NCI-H1417 (cell line): ENCODE measurements at places on chromosomes 2 and 18.

DNA sequence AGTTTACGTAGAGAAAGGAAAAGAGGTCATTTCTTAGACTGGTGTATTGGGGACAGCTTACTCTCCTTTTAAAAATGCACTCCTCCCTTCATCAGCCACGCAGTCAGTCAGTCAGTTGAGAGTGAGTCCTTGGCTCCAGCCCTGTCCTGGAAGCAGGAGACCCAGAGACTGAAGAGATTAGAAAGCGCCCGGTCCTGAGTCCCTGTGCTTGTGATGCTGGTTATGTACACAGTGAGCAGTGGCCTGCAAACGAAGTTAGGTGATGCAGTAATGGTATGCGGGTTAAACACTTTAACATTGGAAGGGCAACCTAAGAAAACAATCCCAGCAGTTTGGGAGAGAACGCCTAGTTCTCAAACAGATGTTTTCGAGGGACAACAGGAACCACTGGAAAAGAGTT lies 6.3 kb upstream of the ASB1 start:
- DNase-seq, result no peak

DNA sequence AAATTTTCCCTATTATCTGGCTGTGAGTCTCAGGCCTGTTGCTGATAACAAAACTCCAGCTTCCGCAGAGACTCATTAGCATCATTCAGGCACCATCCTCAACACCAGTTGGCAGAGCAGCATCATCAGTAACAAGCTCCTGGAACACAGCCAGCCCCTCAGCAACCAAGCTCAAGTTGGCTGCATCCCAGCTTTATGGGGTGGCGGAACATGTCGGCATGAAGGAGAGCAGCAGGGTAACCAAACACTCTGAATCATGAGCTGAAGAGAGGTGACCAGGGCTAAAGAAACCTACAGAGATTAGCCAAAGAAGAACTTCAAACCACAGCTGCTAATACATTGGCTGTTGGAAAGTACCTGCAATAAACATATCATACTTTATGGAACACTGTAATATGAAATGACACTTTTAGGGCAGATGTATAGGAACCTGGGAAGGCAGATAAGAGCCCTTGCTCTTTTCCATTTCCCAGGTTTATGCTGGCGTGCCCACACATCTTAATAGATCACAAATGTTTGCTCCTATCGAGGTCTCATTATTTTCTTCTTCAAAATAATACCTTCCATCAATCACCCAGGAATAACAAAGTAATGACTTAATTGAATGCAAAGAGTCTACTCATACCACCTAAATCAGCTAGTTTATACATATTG lies 63.8 kb downstream of the PDE11A start:
- peak; percentile 52 for DNase-seq

GRCh38 chr18:11784674-11785304 lies 66.4 kb upstream of the CHMP1B start:
- DNase-seq, result no peak

GRCh38 chr18:39846265-39846664 lies 2108.8 kb upstream of the PIK3C3 start:
- DNase-seq, result no peak

GRCh38 chr2:219175928-219176817 lies 552 bp downstream of the CNPPD1 start:
- DNase-seq, result no peak

DNA sequence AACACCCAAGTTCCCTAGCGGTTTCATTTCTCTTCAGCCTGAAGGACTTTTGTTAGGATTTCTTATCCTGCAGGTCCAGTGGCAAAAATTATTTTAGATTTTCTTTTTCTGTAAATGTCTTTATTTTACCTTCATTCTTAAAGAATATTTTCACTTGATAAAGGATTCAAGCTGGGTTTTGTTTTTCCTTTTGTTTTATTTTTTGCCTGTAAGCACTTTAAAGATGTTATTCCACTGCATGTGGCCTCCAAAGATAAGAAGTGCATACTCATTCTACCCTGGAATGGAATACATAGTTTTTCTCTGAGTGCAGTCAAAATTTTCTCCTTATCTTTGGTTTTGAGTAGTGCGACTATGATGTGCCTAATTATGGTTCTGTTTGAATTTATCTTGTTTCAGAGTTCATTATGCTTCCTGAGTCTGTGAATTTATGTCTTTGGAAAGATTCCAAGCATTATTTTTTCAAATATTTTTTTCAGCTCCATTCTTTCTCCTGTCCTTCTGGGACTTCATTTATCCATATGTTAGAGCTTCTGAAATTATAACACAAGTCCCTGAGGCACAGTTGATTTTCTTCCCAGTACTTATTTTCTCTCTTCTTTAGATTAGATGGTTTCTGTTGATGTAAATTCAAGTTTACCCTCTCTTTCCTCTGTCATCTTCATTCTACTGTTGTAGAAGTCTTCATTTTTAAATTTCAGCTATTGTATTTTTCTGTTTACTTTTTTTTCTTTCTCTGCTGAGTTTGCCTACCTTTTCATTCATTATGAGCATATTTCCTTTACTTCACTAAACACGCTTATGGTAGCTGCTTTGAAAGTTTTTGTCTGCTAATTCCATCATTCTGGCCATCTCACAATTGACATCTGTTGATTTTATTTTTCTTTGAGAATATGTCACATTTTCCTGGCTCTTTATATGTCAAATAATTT lies 69.6 kb downstream of the MAPRE2 start:
- no peak for DNase-seq
